Right cardiac atrium (tissue), 5 donors: ENCODE measurements at places on chromosomes 11 and 22. TPM values are rescaled to one million over a fixed set of nuclear protein-coding genes. Genes with fewer than 3 reads are reported as not detected.

The TEF gene
- 22.1 TPM for polyA plus RNA-seq

The ACR gene
- polyA plus RNA-seq, result 0.41 TPM

The OR2AT4 gene
- not detected for polyA plus RNA-seq

The SHANK3 gene
- polyA plus RNA-seq, result 20.1 TPM

The GGTLC3 gene
- polyA plus RNA-seq, result not detected

The TMEM41B gene
- polyA plus RNA-seq, result 15.6 TPM

The SF1 gene
- polyA plus RNA-seq, result 72.8 TPM

The SCARF2 gene
- polyA plus RNA-seq, result 2.9 TPM

The APOL3 gene
- polyA plus RNA-seq, result 23.3 TPM

The OR5T3 gene
- polyA plus RNA-seq, result not detected

The TMPRSS13 gene
- polyA plus RNA-seq, result 0.07 TPM

The KLHDC7B gene
- polyA plus RNA-seq, result not detected

The GRK3 gene
- polyA plus RNA-seq, result 5.4 TPM

The EHF gene
- polyA plus RNA-seq, result 0.14 TPM

The ARCN1 gene
- polyA plus RNA-seq, result 69.1 TPM

The CASP5 gene
- polyA plus RNA-seq, result not detected

The OR5M3 gene
- not detected for polyA plus RNA-seq

The PDGFD gene
- 10.5 TPM for polyA plus RNA-seq

The ZP1 gene
- polyA plus RNA-seq, result 0.16 TPM

The CRYBB2 gene
- not detected for polyA plus RNA-seq

The TCF20 gene
- polyA plus RNA-seq, result 6.5 TPM

The OR8B8 gene
- polyA plus RNA-seq, result not detected

The CTSF gene
- polyA plus RNA-seq, result 56.0 TPM

The FAM83F gene
- polyA plus RNA-seq, result 3.6 TPM

The DPP3 gene
- 10.5 TPM for polyA plus RNA-seq

The SCN2B gene
- polyA plus RNA-seq, result 4.1 TPM

The HORMAD2 gene
- not detected for polyA plus RNA-seq

The MMP27 gene
- not detected for polyA plus RNA-seq

The NXPE2 gene
- polyA plus RNA-seq, result 0.07 TPM

The SOX6 gene
- polyA plus RNA-seq, result 3.3 TPM

The CARNS1 gene
- 5.2 TPM for polyA plus RNA-seq

The TIGD3 gene
- polyA plus RNA-seq, result 0.20 TPM

The TRIM6 gene
- 1.1 TPM for polyA plus RNA-seq

The DEPDC7 gene
- polyA plus RNA-seq, result 0.75 TPM

The FAM181B gene
- polyA plus RNA-seq, result 2.4 TPM

The MGAT3 gene
- 8.7 TPM for polyA plus RNA-seq

The GLYAT gene
- polyA plus RNA-seq, result 0.57 TPM

The OR52N4 gene
- not detected for polyA plus RNA-seq

The OR51B5 gene
- polyA plus RNA-seq, result 0.14 TPM

The CST6 gene
- 2.1 TPM for polyA plus RNA-seq

The TMEM121B gene
- polyA plus RNA-seq, result 0.68 TPM

The SPON1 gene
- 12.6 TPM for polyA plus RNA-seq

The MUC5AC gene
- not detected for polyA plus RNA-seq

The OR5B21 gene
- polyA plus RNA-seq, result not detected

The DAGLA gene
- polyA plus RNA-seq, result 3.7 TPM

The DBX1 gene
- polyA plus RNA-seq, result not detected

The TRIM49 gene
- polyA plus RNA-seq, result not detected

The GPHA2 gene
- polyA plus RNA-seq, result not detected

The DENND6B gene
- 2.4 TPM for polyA plus RNA-seq

The NAALAD2 gene
- 2.0 TPM for polyA plus RNA-seq

The PHRF1 gene
- polyA plus RNA-seq, result 17.0 TPM

The P2RY2 gene
- 5.4 TPM for polyA plus RNA-seq

The CNTN5 gene
- polyA plus RNA-seq, result under 0.01 TPM

The OR5AS1 gene
- not detected for polyA plus RNA-seq

The RIC3 gene
- 10.0 TPM for polyA plus RNA-seq

The C11orf42 gene
- polyA plus RNA-seq, result not detected
